Fibroblast of lung (primary cell): ENCODE measurements at places on chromosomes 1 and 21. TPM values are rescaled to one million over a fixed set of nuclear protein-coding genes. Genes with fewer than 3 reads are reported as not detected.

HSD3B1 gene
- total RNA-seq: not detected in 2 replicates

AHDC1 gene
- total RNA-seq: 5.1 and 6.9 TPM in 2 replicates

DNA sequence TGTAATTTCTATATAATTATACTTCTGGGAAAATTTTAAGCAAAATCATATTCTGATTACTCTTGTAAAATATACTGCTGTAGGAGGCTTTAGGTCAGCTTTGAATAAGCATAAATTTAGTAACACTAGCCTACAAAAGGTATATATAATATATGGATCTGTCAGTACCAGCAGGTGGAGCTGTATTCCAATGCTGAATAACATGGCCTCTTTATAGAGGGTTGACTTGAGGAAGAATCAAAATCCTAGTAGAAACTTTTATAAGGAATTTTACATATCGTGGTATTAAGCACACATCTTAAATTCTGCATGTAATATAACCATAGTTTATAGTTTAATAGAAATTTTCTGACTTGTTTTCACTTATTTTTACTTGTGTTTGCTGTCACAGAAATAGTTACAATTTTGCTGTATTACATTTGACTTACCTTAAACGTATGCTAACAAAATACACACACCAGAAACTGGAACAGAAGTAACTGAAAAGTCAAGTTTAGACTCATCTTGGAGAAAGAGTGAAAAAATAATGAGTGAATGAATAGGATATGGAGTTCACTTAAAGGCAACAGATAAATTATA, 79.3 kb downstream of the HMCN1 start:
- DNase-seq: peak; percentile 79

DNA sequence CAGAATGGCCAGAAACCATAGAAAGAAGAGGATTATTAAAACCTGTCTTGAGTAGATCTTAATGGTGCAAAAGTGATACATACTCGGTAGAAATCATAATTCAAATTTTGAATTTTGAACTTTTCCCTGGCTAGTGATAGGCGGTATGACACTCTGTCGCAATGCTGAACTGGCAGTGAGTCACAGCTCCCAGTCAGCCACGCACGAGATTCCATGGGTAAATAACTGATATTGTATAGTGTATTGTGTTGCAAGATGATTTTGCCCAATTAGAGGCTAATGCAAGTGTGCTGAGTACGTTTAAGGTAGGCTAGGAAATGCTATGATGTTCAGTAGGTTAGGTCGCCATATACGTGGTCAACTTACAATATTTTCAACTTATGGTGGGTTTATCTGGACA, 207.0 kb downstream of the SIPA1L2 start:
- peak; percentile 56 for DNase-seq

- peak; percentile 72 for DNase-seq
Observed at GRCh38 chr1:108828074-108828961, 28.6 kb downstream of the AKNAD1 start.

DNA sequence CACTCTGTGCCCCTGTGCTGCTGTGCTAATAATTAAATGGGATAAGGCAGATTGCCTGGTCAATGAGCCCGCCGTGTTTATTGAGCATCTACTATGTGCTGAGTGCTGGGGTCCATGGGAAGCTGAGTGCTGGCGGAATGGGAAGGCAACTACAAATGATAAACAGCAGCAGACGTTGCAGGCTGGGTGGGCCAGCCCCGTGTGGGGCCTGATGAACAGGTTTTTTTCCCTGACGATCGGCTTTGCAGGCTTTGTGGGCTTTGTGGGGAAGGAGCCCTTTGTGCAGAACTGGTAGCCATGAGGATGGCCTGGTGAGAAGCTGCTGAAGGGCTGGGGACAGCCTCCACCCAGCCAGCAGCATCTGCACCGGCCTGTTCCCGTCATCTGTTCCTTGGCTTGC, 3.5 kb downstream of the PDE9A start:
- DNase-seq: no peak

DNA sequence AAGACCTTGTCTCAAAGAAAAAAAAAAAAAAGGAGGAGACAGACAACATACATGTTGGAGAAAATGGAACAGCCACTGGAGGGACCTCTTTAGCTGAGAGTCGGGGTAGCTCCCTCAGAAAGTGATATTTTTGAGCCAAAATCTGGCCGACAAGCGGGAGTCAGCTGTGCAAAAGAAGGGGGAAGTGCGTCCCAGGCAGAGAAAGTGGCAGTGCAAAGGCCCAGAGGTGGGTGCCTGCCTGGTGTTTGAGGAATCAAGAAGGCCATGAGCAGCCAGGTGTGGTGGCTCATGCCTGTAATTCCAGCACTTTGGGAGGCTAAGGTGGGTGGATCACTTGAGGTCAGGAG, 6.1 kb upstream of the CROCC start:
- no peak for DNase-seq

DNA sequence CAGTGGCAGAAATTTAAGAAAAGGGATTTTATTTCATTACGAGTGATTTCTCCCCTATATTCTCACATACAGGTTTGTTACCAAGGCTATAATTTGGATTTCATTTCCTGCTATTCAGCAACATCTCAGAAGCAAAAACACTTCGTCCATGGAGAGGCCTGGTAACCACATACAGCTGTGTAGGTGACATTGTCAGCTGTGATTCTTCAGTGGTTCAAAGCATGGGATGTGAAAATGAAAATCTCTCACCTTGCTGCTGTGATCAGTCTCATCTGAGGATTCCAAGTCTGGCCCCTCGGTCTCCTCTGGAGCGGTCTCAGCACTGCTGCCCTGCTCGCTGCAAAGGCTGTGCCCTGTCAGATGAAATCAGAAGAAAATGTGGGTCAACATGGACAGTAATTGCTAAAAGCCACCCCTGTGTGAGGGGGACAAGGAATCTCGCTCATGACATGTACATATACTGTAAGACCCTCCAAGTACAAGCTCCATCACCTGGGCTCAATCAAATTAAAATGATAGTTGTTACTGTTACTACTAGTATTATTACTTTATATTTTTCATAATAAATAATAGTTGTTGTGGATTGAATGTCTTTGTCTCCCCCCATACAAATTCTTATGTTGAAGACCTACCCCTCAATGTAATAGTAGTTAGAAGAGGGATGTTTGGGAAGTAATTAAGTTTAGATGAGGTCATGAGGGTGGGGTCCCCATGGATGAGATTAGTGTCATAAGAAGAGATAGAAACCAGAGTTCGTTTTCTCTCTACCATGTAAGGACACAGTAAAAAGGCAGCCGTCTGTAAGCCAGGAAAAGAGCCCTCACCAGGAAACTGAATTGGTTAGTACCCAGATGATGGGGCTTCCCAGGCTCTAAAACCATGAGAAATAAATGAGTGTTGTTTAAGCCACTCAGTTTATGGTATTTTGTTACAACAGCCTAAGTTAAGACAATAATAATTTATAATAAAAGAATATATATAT, 126.7 kb upstream of the KRTAP19-8 start:
- no peak for DNase-seq

DNA sequence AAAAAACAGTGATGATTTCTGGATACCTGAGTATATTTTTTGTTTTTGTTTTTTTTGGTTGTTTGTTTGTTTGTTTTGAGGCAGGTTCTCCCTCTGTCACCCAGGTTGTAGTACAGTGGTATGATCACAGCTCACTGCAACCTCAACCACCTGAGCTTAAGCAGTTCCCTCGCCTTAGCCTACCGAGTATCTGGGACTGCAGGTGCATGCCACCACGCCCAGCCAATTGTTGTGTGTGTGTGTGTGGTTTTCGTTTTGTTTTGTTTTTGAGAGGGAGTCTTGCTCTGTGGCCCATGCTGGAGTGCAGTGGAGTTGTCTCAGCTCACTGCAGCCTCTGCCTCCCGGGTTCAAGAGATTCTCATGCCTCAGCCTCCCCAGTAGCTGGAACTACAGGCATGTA, 55.3 kb upstream of the RCC1 start:
- DNase-seq: no peak

AMY1B gene
- total RNA-seq: not detected in 2 replicates

DNA sequence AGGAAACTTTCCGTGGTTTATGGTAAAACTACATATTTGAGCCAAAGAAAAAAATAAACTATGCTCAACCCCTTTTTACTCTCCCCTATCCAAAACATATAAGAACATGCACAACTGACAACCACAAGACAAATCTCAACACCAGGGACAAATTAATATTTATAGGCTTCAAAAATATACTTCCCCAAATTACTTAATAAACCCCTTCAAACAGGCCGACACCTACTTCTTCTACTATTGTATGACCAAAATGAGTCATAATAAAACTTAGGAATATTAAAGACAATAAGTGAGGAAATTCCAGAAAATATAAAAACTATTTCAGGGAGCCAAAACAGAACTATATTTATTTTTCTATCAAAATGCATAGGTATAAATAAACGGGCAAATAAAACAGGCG, 71.5 kb downstream of the TGFBR3 start:
- no peak for DNase-seq

- DNase-seq: peak; percentile 73
Observed at GRCh38 chr1:173332026-173332425, 124.9 kb upstream of the TNFSF4 start.

- no peak for DNase-seq
Observed at GRCh38 chr1:185474440-185475149, 157.6 kb upstream of the IVNS1ABP start.

GRCh38 chr1:166193057-166193698, 26.4 kb upstream of the FAM78B start:
- DNase-seq: no peak

KRTAP10-6 gene
- not detected in 2 replicates for total RNA-seq

GRCh38 chr1:10851024-10852013, 54.9 kb upstream of the CASZ1 start:
- DNase-seq: no peak

DNA sequence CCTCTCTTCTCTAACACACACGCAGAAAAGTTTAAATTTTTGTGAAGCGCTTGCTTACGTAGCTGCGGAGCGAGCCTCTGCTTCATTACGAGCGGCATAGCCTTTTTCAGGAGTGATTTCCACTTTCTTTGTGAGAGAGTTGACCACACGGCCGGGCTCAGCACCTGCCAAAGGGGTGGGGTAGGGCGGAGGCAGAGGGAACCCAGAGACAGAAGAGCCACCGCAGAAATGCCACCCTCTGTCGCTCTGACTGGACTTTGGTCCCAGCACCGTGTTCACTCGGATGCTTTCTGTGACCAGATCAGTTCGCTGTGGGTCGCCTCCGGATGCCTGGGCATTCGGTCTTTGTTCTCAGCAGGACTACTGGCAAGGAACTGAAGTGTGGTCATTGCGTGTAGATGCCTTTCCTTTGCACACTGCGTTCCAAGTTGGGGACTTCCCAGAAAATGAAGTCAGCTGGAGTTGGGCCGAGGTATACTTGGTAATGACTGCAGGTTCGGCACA, 883 bp downstream of the CHODL start:
- DNase-seq: peak; percentile 0

DNA sequence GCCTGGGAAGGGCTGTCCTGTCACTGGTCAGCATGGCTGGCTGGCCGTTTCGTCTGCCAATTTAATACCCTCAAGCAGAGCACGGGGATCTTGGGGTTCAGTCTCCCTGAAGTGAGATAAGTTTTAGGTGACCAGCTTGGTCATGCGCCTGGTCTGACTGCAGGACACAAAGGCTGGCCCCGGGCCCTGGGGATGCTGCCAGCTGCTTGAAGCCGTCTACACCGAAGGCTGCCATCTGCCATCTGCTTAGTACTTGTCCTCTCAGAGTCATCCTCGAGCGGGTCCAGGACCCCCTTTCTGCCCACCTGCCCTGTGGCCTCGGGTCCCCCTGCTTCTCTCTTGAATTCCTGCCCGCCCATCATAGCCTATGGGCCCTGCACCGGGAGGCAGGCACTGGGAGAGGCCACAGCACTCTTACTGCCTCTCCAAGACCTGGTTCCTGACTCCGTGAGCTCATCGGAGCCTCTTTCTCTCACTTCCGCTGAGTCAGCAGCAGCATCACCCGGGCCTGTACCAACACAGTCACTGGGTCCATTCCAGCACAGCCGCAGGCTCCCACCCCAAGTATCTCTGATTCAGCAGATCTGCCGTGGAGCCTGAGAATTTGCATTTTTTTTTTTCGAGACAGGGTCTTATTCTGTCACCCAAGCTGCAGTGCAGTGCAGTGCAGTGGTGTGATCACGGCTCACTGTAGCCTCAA, 7.0 kb downstream of the FBLIM1 start:
- peak; percentile 97 for DNase-seq

DNA sequence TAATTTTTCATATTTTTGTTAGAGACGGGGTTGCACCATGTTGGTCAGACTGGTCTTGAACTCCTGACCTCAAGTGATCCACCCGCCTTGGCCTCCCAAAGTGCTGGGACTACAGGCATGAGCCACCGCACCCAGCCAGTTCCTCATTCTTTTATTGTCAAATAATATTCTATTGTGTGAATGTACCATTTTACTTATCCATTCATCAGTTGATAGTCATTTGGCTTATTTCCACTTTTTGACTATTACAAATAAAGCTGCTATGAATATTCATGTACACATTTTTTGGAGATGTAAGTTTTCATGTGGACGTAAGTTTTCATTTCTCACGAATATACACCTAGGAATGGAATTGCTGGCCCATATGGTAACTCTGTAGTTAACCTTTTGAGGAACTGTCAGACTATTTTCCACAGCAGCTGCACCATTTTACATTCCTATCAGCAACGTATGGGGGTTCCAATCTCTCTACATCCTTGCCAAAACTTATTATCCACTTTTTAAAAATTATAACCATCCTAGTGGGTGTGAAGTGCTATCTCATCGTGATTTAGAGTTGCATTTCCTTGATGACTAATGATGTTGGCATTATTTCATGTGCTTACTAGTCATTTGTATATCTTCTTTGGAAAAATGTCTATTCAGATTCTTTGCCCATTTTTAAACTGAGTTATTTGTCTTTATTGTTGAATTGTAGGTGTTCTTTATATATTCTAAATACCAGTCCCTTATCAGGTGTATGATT, 12.7 kb downstream of the PACC1 start:
- peak; percentile 58 for DNase-seq

CLDN19 gene
- total RNA-seq: not detected in 2 replicates

DNA sequence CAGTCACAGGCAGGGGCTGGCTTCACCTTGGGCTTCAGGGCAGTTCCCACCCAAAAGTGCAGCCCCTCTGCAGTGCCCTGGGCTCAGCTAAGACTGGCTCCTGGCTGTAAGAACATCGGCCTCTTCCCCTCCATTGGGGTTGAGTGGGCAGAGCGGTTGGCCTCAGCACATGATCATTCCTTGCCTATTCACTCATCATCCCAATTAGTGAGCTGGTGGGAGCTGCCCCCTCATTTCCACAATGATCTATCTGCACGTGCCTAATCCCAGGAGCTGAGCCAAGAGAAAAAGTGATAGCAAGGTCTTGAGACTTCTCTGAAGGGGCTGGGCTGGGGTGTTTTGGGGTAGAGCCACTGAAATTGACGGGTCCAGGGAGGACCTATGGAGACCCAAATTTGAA, 133.6 kb downstream of the SYF2 start:
- no peak for DNase-seq

- no peak for DNase-seq
Observed at GRCh38 chr1:162297208-162297607, 79.4 kb downstream of the SPATA46 start.
